ENCODE measurements at places on chromosomes 12 and 14. TPM values are rescaled to one million over a fixed set of nuclear protein-coding genes. Genes with fewer than 3 reads are reported as not detected.

Gene KLRC3
- total RNA-seq = not detected

Gene RDH5
- total RNA-seq = 58.9 TPM

Gene KRT6C
- total RNA-seq = not detected

Gene SCNN1A
- total RNA-seq = not detected

Gene TNS2
- 128 TPM for total RNA-seq
